ENCODE measurements at places on chromosomes 13 and 19.

GRCh38 chr19:49430172-49430677 is 5.0 kb downstream of the GFY start:
- DNase-seq = no peak

GRCh38 chr13:113862191-113862930 is 1.5 kb downstream of the GAS6 start:
- DNase-seq = no peak

DNA sequence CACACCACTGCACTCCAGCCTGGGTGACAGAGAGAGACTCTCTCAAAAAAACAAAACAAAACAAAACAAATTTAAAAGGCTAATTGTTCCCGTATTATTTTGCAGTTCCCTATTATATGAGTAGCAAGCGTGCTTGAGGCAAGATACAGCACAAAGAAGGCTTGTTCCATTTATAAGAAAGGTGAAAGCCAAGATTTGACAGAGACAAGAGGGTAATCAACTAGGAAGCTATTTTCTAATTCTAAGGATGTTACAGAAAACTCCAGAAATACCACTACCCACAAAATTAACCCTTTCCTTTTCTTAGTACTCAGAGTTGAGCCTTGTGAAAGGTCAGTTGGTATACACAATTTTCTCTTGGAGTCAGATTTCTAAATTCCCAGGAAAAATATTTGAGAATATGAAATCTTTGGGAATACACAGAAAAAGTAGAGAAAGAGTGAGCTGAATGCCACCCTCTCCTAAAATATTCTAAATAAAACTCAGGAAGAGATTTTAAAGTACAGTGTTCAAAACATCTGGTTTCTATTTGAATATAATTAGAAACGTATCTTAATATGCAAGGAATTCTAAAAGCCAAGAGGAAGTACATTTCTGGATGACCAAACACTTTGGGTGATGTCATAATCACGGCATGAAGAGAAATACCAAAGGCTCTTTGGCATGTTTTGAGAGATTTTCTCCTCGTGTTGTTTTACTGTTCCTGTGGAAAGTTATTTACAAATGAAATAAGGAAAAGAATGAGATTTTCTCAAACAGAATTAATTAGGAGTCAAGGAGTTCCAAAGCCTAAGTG is 63.0 kb upstream of the FLT1 start:
- no peak for DNase-seq

GRCh38 chr13:31764556-31764955 is 25.2 kb downstream of the RXFP2 start:
- no peak for DNase-seq

DNA sequence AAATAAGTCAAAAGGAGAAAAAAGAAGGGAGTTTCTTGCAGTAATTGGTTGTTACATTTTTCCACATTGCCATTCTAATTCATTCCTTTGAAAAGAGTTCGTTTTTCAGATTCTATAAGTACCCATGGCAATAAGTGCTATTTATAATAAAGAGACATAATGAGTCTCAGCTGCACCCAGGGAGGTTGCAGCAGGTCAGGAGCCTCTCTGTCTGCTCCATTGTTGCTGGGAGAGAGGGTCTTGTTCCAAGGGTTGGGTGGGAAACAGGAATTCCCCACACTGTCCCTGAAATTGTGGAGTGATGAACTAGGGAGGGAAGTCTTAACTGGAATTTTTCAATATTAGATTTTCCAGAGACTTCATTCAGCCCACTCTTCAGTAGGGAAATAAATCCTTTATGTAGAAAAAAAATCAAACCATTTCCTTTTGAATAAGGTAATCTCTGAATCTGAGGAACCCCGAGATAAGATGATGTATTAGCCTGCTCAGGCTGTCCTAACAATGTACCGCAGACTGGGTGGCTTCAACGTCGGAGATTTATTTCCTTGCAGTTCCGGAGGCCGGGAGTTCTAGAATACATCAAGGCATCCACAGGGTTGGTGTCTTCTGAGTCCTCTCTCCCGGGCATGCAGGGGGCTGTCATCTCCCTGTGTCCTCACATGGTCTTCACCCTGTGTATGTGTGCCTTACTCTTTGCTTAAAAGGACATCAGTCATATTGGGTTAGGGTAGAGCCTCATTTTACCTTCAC is 342.7 kb upstream of the TMTC4 start:
- no peak for DNase-seq

- DNase-seq = no peak
Measured at GRCh38 chr19:49682274-49682673, 5.2 kb downstream of the PRMT1 start.

DNA sequence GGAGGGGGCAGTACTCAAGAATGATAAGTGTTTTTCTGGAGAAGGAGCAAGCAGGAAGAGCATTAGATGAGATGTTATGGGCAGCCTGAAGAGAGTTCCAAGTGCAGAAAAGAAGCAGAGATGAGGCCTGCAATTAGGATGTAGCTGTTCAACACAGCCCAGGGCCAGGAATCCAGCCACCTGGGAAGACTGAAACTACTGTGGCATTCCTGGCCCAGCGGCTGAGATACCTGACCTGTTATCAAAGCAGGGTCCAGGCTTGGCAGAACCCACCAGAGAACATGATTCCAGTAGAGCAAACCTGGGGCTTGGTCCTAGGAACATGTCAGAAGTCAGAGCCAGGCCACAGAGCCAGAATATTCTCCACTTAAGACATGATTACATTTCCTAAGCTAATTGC is 73.3 kb upstream of the LRCH1 start:
- DNase-seq = no peak

- no peak for DNase-seq
Measured at GRCh38 chr13:98688373-98688772, 64.1 kb downstream of the SLC15A1 start.

- DNase-seq = no peak
Measured at GRCh38 chr13:74110053-74110452, 24.2 kb downstream of the KLF12 start.

GRCh38 chr13:21777813-21778212 is 106.9 kb downstream of the FGF9 start:
- no peak for DNase-seq

GRCh38 chr19:47232422-47233211 is 1.6 kb upstream of the BBC3 start:
- no peak for DNase-seq

GRCh38 chr19:44499962-44500949 is at the start of gene ZNF180:
Gene ZNF180, minus strand, starts transcription at chr19:44500522. Its CDS starts 3,188 bp downstream, at chr19:44497334.
- peak; percentile 80 for DNase-seq

GRCh38 chr13:29550430-29550988 is 45.0 kb downstream of the SLC7A1 start:
- DNase-seq = no peak

DNA sequence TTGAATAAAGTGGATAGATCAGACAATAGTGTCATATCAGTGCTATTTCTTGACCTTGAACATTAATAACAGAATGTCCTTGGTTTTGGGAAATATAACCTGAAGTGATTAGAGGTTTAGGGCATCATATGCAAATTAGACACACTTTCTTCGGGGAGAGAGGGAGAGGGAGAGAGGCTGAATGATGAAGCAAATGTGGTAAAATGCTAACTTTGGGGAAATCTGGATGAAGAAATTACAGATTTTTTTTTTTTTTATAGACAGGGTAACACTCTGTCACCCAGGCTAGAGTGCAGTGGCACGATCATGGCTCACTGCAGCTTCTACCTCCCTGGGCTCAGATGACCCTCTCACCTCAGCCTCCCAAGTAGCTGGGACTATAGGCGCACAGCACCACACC is 3.9 kb upstream of the NCR1 start:
- no peak for DNase-seq

- DNase-seq = no peak
Measured at GRCh38 chr13:75186379-75186778, 295.6 kb downstream of the TBC1D4 start.

- DNase-seq = no peak
Measured at GRCh38 chr19:5215431-5215830, 125.2 kb downstream of the PTPRS start.

- no peak for DNase-seq
Measured at GRCh38 chr19:31554360-31554759, 205.1 kb upstream of the TSHZ3 start.

GRCh38 chr13:24182703-24183081 is 22.2 kb downstream of the SPATA13 start:
- no peak for DNase-seq

DNA sequence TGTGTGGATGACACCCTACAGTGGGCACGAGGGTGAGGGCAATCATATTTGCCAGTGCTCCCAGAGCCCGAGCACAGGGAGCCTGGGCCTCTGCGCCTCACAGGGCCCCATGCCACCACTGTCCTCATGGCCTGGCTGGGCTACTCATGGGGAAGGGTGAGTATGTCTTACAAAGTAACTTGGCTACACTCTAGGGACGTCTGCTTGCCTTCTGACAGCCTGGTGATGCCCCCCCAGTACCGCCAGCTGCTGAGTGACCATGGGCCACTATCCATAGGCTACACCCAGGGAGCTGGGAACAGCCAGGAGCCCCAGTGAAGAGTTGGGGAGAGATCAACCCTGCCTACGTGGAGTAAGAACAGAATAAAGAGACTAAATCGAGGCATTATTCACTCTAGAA is 78.8 kb downstream of the SERP2 start:
- no peak for DNase-seq

DNA sequence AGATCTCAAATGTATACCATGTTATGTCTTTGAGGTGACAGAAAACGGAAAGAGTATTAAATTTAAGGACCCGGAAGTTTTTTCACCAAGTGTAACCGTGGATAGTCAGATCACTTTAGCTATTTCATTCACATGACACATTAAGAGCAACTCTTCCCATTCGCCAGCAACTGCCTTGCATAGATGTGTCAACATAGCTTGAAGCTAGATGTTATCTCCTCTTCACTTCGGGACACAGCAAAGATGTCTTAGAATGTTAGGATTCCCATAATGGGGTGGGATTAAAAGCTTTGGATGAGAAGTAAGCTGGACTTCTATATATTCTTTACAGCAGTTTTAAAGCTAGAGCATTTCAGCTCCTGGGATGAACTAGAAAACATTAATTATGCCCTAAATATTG is 1135.9 kb upstream of the PCDH20 start:
- DNase-seq = no peak

- no peak for DNase-seq
Measured at GRCh38 chr19:3207461-3208242, 16.8 kb upstream of the CELF5 start.

DNA sequence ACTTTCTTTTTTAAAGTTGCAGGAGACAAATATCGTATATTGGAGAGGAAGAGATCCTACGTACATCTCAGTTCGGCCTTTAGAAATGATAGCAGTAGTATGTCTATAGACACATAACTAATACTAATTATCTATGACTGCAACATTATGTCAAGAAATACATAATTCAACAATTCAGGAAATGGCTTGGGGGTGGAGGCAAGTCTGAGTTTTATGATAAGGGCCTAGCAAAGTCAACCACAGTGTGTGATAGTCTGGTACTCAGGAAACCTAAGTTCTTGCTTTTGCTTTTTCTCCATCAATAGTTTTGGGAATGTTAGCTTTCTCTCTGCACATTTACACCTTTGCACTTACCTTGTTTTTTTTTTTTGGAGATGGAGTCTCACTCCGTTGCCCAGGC is 27.5 kb upstream of the OBI1 start:
- DNase-seq = no peak

DNA sequence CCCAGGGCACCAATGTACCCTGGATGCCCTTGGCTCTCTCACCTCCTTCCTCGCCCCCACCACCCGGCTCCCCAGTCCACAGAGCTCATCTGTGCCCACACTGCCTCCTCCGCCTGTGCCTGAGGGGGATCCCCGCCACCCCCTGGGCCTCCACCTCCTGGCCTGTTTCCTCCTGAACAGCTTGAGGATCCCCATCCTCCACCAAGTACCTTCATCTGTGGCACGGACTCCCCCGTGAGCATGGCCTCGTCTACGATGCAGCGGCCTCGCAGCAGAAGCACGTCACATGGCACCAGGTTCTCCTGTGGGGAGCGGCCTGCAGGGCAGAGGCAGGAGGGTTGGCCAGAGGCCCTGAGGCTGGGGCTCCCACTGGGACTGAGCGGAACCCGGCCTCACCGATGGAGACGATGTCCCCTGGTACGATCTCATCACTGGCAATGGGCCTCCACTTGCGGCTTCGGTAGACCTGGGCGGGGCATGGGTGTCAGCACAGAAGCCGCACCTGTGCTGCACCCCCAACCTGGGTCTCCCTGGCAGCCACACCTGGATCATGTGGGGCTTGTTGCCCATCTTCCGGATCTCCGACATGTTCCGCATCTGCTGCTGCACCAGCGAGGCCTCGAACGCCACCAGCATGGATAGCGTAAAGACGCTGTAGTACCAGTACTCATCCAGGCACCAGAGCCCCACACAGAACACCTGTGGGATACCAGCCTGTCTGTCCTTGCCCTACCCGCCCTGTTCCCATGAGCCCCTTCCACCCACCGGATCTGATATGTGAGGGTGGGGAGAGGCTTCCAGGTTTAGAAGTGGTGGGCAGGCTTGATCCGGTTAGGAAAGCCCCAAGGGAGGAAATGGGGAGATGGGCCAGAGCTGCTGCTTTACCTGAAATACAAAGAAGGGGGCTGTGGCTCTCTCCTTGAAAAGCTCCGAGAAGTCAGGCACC is 6.8 kb downstream of the ATP13A1 start:
- peak; percentile 8 for DNase-seq

DNA sequence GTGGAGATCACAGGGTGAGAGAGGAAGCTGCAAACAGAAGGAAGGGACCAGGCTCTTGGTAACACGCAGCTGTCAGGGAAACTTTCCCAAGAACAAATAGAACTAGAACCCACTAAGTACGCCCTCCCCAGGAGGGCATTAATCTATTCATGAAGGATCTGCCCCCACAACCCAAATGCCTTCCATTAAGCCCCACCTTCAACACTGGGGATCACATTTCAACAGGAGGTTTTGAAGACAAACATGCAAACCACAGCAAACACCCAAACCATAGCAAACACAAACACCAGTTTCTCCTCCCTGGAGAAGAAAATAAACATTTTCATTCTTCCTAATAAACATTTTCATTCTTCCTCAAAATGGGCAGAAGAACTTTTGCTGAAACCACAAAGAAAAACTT is 329.6 kb downstream of the EFNB2 start:
- DNase-seq = no peak

DNA sequence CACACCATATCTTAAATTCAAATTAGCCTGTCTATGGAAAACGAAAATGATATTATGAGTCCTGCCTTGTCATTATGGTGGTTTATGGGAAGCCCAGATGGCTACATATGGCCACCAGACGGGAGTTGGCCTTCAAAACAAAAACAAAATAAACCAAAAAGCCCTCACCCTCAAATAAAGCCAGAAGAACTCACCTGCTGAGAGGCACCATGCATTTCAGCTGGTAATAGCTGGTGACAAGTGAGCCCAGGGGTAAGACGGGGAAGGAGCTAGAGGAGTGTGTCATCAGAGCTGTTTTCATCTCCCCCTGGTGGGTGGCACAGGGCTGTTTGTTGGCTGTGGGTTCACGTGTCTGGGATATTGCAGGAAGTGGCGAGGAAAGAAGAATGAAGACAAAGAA is 152.9 kb downstream of the EFNB2 start:
- DNase-seq = no peak

GRCh38 chr13:32548837-32549236 is 10.2 kb upstream of the N4BP2L2 start:
- no peak for DNase-seq

GRCh38 chr13:93227878-93228642 is 1.5 kb downstream of the GPC6 start:
- no peak for DNase-seq

Measured in 8988T (cell line).